ENCODE measurements at places on chromosomes 7 and 10. TPM values are rescaled to one million over a fixed set of nuclear protein-coding genes. Genes with fewer than 3 reads are reported as not detected.

GRCh38 chr7:116139007-116139406 lies 71.3 kb upstream of the TES start:
- no peaks in the 10 kb centered on the region for H3K27me3 ChIP-seq
- no peak overlapping the region for H3K27ac ChIP-seq
- H3K36me3 ChIP-seq: no peaks in the 10 kb centered on the region
- DNase-seq: no peak
- peaks cover 5% of the 10 kb centered on the region for H3K4me1 ChIP-seq

Gene HOXA6
- polyA plus RNA-seq: 3.8 TPM

- H3K4me1 ChIP-seq: no peaks in the 10 kb centered on the region
- no peak for DNase-seq
- H3K27me3 ChIP-seq: no peaks in the 10 kb centered on the region
- H3K4me3 ChIP-seq: no peak overlapping the region
- H3K27ac ChIP-seq: no peak overlapping the region
- peaks cover 14% of the 10 kb centered on the region for H3K36me3 ChIP-seq
Observed at GRCh38 chr7:154987571-154987970, 15.4 kb downstream of the PAXIP1 start.

Gene VTI1A
- 40.2 TPM for polyA plus RNA-seq

GRCh38 chr7:66261941-66262340 lies 56.8 kb downstream of the TPST1 start:
- no peak overlapping the region for H3K4me3 ChIP-seq
- DNase-seq: no peak
- no peak overlapping the region for H3K27ac ChIP-seq
- H3K36me3 ChIP-seq: peaks cover 10% of the 10 kb centered on the region

- H3K27me3 ChIP-seq: no peaks in the 10 kb centered on the region
- no peak overlapping the region for H3K4me3 ChIP-seq
- H3K27ac ChIP-seq: no peak overlapping the region
- H3K4me1 ChIP-seq: peaks cover 8% of the 10 kb centered on the region
- no peak for DNase-seq
Observed at GRCh38 chr7:95006010-95006409, 98.6 kb downstream of the PPP1R9A start.

- H3K4me3 ChIP-seq: no peak overlapping the region
- no peaks in the 10 kb centered on the region for H3K36me3 ChIP-seq
- DNase-seq: no peak
- H3K27ac ChIP-seq: no peak overlapping the region
Observed at GRCh38 chr7:127404286-127405072, 12.0 kb upstream of the ZNF800 start.

Gene OR13A1
- polyA plus RNA-seq: not detected

GRCh38 chr7:9097565-9098060 lies 664.2 kb downstream of the NXPH1 start:
- no peak overlapping the region for H3K27ac ChIP-seq
- H3K4me1 ChIP-seq: no peaks in the 10 kb centered on the region
- H3K4me3 ChIP-seq: no peak overlapping the region

Measured in immature natural killer cell (primary cell).